ENCODE measurements at places on chromosomes 12 and 14.

- peak; percentile 6 for DNase-seq
Measured at GRCh38 chr12:116919247-116919661, 8.5 kb downstream of the FBXW8 start.

GRCh38 chr14:73472185-73473114 is 14.1 kb upstream of the NUMB start:
- peak; percentile 72 for DNase-seq

DNA sequence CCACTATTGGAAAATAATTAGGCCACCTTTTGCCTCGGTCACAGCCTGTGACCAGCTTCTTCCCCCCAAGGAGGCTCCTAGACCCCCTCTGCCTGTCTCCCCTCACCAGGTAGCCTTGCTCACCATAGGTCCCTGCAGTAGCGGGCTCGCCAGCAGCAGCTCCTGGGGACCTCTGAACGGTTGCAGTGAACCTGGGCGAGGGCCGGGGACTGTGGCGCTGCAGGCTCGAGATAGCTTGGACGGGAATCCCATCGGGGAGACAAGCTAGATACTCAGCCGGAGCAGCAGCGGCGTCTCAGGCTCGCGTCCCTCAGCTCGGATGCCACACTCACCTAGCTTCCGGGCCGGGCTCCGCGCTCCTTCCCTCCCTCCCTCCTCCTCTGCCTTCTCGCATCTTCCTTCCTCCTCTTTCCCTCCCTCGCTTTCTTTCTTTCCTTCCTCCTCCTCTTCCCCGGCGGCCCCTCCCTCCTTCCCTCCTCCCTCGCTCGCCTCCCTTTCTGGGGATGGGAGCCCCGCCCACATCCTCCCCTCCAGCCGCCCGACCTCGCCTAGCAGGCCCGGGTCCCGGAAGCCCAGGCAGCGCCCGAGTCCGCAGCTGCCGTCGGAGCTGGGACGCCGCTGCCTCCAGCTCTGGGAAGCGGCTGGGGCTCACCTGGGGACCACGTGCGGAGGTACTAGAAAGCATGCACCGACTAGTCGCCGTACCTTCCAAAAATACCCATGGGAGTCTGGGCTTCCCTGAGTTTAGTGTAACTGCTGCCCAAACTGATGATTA is at the start of gene BMP4:
TSS of gene BMP4 (minus strand) at position 399 of the 775 bp plus-strand sequence. CDS start 4,603 bp downstream, outside the sequence.
- DNase-seq, result no peak

DNA sequence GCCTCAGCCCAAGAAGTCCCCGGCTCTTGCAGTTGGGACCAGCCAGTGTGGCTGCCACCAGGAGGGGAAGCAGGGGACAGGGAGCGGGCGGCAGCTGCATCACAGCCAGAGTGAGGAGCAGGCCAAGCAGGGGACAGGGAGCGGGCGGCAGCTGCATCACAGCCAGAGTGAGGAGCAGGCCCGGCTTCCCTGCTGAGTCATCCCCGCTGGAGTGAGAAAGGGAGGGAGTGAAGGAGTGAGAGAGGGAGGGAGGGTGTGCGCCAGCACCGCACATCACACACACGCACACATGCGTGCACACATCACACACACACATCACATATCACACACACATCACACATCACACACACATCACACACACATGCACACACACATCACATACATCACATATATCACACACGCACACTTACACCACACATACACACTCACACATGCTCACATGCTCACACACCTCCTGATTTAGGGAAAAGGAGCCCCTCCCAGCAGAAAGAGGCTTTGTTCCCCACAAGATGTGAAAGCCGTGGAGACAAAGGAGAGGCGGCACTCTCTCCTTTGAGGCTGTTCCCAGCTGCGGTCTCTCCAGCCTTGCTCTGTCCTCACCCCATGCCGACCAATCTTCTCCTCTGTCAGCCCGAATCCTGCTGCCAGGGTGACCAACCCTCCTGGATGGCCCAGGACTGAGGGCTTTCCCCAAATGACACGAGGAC is 16.7 kb upstream of the ZDHHC22 start:
- no peak for DNase-seq

GRCh38 chr12:93803424-93803807 is 126.2 kb downstream of the CRADD start:
- DNase-seq, result no peak

DNA sequence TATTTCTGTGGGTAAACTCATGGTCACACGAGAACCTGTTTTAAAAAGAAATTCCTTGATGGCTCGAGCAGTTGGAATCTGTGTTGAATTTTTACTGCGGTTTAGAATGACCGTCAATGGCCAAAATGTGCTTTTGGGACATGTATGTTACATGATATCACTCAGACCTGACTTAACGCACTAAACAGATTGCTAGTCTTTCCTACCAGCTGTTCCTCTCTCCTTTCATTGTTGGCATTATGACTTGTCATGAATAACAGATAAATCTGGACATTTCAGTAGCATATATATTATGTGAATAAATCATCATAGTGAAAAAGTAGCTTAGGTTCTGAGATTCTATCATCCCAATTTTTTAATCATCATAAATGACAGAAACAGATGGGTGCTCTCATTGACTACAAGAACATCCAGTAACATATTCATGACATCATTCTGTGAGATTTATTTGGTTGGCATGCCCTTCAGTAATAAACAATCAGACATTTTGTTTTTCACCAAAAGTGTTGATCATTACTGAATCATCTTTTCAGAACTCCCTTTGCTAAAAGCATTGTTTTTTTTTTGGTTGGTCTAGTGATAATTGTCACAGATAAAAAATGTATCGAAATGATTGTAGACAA is 57.9 kb upstream of the NAV3 start:
- no peak for DNase-seq

DNA sequence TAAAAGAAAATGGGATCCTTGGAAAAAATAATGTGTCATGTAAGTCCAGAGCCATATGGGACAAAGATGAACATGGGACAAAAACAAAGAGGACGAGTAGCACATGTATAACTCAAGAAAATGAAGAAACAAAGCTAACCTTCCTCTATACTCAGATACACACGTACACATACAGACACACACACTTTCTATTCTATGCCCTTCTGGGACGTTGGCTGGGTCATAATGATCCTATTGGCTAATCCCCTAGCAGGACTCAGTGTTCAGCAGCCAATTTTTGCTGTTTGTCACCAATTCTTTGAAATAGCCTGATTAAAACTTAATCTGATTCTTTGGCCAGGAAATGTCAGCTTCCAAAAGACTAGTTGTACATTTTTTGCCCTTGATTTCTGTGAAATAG is 189.4 kb upstream of the FOXG1 start:
- no peak for DNase-seq

DNA sequence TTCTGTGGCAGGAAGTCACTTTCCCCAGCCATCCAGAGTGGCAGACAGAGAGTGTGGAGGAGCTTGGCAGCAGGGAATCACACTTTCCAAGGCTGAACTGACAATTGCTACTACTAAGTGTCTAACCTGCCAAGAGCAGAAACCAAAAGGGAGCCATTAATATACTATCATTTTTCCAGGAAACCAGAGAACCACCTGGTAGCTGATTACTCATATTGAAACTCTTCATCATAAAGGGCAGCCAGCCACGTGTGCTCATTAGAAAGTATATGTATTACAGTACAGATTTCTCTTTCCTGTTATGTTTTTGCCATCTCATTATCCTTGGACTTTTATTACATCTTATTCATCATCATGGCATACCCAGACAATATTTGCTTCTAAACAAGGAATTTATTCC is 374.9 kb downstream of the GXYLT1 start:
- no peak for DNase-seq

DNA sequence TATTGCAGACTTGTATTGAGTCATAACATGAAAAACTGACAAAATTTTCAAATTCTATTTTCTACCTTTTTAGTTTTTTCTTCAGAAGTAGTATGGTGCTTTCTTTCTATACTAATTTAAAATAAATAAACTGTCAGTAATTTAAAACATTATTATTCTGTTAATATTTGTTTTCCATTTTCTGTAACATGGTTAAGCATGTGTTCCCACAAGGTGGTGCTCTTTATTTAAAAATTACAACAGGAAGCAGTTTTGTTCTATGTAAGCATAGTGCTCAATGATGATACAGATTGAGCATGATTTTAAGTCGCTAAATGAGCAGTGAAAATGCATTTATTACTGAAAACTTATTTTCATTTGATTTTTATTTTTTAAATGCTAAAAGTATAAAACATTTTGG is 114.6 kb downstream of the PPFIA2 start:
- peak; percentile 58 for DNase-seq

- no peak for DNase-seq
Measured at GRCh38 chr12:115371711-115372110, 687.7 kb upstream of the TBX3 start.

GRCh38 chr12:8822298-8822697 is at the start of gene A2ML1:
Gene A2ML1, plus strand, starts transcription at chr12:8822621. Its CDS starts 31 bp downstream, at chr12:8822652.
- no peak for DNase-seq

DNA sequence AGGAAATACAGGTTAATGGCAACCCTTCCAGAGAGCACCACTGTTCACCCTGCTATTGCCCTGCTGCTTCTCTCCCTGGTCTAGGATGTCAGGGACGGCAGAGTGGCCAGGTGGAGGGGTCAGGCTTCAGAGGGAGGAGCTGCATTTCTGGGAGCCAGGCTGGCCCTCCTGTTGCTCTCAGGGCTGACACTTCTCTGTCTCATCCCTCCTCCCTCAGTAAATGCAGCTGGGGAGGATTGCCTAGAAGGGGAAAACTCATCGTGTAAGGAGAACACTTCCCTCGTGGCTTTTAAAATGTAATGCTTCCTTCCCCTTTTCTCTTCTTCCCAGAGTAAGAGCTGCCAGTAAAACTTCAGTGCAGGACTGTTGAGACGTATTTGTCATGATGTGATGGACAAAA is 20.8 kb downstream of the SUSD6 start:
- peak; percentile 69 for DNase-seq

DNA sequence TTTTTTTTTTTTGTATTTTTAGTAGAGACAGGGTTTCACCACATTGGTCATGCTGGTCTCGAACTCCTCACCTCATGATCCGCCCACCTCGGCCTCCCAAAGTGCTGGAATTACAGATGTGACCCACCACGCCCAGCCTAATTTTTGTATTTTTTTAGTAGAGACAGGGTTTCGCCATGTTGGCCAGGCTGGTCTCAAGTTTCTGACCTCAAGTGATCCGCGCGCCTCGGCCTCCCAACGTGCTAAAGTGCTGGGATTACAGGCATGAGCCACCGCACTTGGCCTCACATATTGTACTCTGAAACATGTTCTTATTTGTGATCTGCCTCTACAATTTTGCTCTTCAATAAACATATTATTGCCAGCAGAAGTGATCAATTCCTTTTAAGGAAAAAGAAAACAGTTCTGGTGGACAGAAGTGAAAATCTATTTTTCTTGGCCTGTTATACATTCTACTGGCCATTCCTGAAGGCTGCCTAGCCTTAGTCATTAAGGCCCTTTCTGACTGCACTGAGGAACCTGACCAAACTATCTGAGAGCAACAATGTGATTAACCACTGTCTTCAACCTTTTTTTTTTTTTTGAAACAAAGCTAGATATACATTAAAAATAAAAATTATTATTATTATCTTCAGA is 36.1 kb downstream of the SNX6 start:
- no peak for DNase-seq

DNA sequence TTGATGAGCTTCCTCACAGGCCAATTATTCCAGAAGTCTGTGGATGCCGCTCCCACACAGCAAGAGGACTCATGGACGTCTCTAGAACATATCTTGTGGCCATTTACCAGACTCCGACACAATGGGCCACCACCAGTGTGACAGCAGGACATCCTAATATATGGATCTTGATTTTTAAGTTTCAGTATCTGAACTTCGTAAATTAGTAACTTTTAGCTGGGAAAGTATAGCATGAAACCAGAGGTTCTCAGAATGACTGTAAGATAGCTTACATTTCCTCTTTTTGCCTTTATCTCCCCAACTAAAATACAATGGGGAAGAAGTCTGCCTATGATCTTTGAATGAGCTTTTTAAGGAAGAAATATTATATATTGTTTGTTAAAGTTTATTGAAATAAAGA is 87.0 kb downstream of the DNAI7 start:
- peak; percentile 45 for DNase-seq

DNA sequence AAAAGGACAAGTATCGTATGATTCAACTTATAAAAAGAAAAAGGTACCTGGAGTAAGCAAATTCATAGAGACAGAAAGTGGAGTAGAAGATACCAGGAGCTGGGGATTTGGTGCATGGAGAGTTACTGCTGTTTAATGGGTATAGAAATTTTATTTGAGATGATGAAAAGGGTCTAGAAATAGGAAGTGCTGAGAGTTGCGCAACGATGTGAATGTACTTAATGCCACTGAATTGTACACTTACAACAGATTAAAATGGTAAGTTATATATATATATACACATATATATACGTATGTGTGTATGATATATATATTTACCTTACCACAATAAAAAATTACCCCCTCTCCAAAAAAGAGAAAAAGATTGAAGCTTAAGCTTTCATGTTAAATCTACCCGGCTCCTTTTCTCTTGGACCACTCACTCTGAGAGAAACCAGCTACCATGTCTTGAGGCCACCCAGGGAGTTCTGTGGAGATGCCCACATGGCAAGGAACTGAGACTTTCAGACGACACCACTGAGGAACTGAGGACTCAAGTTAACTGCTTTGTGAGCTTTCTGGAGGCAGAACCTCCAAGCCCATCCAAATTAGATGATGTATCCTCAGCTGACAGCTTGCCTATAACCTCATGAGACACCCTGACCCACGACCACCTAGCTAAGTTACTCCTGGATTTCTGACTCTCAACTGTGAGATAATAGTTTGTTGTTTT is 130.0 kb upstream of the BTG1 start:
- DNase-seq, result peak; percentile 58

DNA sequence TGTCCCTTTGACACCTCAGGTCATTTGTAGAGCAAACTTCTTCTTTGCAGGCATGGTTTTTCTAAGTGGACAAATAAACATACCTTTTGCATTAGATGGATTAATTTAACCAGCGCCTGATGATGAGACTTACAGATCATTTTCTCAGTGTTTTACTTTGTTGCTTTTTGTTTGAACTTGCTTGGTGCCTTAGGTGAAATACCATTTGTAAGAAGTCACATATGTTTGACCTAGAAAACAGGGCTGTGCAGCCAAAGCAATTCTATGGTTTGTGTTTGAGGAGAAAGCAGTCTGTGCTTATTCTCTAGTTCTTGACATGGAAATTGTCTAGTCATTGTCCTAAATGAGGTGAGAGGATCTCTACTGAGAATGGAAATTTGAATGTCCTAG is 111.1 kb downstream of the DIP2B start:
- DNase-seq, result no peak

DNA sequence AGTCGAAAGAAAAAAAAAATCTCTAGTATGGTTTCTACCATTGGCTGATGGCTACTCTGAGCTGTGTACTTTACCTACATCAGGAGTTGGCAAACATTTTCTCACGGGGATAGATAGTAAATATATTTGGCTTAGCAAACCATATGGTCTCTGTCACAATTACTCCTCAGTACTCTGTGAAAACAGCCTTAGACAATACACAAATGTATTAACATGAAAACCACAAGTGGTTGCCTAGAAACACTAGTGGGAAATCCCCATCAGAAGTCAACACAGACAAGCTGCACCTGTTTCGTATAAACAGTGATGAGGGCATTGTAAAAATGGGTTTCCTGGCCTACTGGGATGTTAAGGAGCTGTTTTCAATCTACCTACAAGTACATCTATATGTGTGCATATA is 84.6 kb upstream of the NAV3 start:
- no peak for DNase-seq

Measured in inflammatory macrophage (primary cell).